ENCODE measurements at places on chromosomes 16 and 17. TPM values are rescaled to one million over a fixed set of nuclear protein-coding genes. Genes with fewer than 3 reads are reported as not detected.

DNA sequence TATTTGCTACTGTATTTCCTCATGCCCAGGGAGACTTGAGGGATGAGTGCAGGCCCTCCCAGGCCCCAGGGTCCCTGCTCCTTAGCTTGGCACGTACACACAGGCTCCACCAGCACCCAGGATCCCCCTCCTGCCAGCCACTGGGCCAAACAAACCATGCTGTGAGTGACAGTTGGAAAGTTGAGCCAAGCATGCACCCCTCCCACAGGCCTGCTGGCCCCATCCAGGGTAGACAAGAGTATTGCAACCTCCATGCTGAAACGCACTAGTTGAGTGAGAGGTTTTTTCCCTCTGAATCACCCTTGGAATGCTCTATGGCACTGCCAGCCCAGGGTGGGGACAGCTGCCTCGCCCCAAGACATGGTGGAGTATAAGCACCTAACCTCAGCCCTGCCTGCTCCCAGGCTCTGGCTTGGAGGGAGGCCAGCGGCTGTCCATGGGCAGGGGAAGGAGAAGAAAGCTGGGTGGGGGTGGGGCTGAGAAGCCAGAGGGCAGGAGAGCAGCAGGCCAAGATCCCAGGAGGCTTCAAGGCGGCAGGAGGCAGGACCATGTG, 49.6 kb downstream of the PITPNM3 start:
- DNase-seq, result no peak

- DNase-seq, result no peak
These were observed 145.7 kb upstream of the IRX3 start for GRCh38 chr16:54431997-54432896.

DNA sequence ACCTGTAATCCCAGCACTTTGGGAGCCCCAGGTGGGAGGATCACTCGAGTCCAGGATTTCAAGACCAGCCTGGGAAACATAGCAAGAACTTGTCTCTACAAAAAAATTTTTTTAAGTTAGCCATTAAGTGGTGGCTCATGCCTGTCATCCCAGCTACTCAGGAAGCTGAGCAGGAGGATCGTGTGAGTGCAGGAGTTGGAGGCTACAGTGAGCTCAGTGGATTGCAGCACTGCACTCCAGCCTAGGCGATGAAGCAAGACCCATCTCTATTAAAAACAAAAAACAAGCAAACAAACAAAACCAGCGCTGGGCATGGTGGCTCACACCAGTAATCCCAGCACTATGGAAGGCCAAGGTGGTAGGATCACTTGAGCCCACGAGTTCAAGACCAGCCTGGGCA, 38.0 kb downstream of the HEATR3 start:
- no peak for DNase-seq

DNA sequence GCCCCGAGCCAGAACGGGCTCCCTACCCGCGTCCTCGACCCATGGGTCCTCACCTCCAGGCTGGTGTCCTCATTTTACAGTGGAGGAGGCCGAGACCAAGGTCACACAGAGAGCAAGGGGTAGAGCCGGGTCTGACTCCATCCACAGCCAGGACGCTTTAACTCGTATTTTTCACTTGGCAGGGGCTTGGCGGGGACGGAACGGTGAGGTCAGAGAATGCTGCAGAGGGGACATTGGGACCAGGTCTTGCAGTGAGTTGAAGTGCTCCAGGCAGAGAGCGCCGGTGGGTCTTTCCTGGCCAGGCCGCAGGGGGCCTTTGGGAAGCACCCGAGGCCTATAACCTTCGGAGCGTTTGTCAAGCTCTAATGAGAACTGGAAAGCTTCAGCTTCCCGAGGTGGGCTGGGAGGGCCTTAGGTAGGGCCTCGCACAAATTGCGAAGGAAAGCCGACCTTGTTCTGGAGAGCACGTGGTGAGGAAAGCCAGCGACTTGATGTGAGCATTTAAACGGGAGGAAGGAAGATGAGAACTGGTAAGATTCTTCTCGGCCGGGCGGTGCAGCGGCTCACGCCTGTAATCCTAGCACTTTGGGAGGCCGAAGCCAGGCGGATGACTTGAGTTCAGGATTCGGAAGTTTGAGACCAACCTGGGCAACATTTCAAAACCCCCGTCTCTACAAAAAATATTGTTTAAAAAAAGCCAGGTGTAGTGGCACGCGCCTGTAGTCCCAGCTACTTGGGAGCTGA, 908 bp upstream of the CLUH start:
- DNase-seq, result no peak

ITGA3 gene
- total RNA-seq, result 86.3 TPM

DNA sequence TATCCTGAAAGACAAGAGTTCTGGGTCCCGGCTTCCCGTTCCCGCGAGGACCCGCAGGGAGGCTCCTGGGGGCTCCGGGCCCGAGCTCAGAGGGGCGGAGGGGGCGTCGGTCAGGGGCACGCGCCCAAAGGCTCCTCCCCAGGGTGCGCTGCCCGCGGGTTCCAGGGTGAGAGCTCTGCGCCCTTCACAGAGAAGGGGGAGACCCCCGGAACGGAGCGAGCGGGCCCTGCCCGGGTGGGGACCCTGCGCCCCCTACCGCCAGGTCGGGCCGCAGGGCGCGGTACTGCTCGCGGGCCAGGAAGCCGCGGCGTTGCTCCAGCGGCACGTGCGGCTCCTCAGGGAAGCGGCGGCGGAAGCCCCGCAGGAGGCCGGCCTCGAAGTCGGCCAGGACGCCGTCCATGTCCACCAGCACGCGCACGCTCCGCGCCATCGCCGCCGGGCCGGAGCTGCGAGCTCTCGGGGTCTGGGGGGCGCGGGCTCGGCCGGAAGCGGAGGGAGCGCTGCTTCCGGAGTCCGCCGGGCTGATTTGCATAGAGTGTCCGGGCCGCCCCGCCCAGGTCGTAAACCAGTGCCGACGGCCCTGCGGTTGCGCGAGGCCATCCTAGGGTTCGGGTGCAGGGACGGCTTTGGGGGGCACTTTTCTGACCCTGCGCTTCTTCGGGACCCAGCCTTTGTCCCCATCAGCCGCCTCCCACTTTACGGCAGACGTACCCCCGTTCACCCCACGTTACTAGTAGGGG, at the start of gene NT5C:
TSS of gene NT5C (minus strand) at position 465 of the 740 bp plus-strand sequence. CDS start at position 430, 35 bp downstream.
- no peak for DNase-seq

ARL5C gene
- total RNA-seq, result not detected

- DNase-seq, result no peak
These were observed 92.0 kb upstream of the CCL2 start for GRCh38 chr17:34163123-34163522.

CA4 gene
- 0.45 TPM for total RNA-seq

DNA sequence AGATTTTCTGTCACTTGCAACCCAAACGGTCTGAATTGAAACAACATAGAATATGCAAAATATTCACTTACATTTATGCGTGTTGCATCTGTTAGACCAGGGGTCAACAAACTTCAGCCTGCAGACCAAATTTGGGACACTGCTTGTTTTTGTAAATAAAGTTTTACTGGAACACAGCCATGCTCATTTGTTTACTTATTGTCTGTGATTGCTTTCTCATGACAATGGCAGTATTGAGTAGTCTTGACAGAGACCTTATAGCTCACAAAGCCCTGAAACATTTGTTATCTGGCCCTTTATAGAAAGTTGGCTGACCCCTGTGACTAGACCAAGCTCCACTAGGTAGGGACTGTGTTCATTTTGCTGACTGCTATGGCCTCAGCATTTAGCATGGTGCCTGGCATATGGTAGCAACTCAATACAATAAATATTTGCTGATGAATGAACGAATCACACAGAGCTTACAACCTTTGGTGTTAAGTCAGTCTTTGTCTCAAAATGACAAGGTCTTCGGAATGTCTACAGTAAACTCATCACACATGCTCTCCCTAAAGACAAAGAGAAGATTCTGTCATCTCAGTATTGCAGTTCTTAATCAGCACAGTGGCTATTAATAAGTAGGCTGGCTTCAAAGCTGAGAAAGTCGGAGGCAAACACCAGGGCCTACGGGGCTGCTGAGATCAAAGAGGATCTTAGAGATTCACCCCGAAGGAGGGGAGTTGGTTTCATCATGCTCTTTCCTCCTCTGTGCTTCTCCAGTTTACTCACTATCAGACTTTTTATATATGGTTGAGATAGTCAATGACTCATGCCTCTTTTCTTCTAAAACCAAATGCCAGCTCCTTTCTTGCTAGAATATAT, 95.2 kb upstream of the AXIN2 start:
- DNase-seq, result no peak

GRCh38 chr17:20989991-20990855, 52.6 kb downstream of the USP22 start:
- no peak for DNase-seq

GRCh38 chr16:69013991-69014390, 91.5 kb upstream of the HAS3 start:
- DNase-seq, result no peak

- DNase-seq, result no peak
These were observed 51.8 kb upstream of the KDM6B start for GRCh38 chr17:7782240-7782639.

- no peak for DNase-seq
These were observed 10.7 kb downstream of the FSCN2 start for GRCh38 chr17:81538651-81539570.

DNA sequence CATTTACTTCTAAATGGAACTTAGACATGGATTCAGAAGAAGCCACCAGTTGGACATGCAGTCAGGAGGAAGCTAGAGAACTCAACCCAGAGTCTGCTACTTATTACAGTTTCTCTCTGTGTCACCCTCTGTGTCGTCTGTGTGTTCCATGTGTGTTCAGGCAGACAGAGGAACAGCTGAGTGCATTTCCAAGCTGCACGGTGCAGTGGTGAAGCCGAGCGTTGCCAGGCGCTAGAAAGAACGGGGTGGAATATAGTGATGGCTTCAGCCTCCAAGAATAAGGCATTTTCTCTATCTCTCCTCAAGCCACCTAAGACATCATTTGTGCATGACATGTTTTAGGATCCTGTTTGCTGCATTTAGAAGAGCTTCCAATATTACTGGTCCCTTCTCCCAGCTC, 101.1 kb upstream of the CCL2 start:
- DNase-seq, result no peak

DNA sequence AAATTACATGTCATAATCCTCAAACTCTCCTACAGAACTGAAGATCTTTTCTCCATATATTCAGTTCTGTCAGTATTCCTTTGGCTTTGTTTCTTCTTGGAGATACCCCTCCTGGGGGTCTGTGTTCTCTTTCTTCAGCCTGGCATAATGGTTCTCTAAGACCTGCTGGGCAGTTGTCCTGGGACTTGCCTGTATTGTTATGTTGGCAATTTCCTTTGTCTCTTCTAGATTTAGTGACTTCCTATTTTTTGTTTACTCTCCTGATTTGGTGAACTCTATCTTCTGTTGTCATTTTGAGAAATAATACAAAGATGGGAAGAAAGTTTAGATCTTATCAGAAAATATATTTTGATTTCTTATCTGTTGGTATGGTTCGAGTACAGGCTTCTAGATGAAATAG, 127.8 kb downstream of the GOSR1 start:
- DNase-seq, result no peak

GRCh38 chr16:88785106-88785924, at the start of gene PIEZO1:
PIEZO1 (minus strand) TSS chr16:88785220; CDS start chr16:88784964, 256 bp downstream.
- DNase-seq, result no peak

TMIGD1 gene
- total RNA-seq, result not detected

DNA sequence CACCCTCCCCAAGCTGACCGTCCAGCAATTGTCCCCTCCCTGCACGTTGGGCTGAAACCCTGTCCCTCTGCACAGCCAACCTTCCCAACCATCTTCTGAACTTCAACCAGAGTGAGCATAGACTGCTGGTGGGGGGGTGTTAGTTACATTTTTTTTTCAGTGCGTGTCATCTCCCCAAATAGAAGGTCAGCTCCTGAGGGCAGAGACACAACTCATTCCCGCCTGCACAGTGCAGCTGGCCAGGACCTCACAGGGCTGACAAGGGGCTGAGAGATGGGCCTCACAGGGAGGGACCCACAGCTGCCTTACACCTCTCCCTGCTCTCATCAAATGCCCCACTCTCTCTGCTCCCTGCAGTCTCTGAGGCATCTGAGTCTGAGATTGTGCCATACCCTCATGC, 8.4 kb downstream of the SRL start:
- no peak for DNase-seq

ZC3H7A gene
- 34.1 TPM for total RNA-seq

GRCh38 chr16:56684926-56685590, 2.8 kb downstream of the MT1X start:
- no peak for DNase-seq

GRCh38 chr16:89360760-89361435, 129.5 kb downstream of the ANKRD11 start:
- no peak for DNase-seq

SLX1A gene
- 43.8 TPM for total RNA-seq

SYNGR3 gene
- 1.0 TPM for total RNA-seq

DNA sequence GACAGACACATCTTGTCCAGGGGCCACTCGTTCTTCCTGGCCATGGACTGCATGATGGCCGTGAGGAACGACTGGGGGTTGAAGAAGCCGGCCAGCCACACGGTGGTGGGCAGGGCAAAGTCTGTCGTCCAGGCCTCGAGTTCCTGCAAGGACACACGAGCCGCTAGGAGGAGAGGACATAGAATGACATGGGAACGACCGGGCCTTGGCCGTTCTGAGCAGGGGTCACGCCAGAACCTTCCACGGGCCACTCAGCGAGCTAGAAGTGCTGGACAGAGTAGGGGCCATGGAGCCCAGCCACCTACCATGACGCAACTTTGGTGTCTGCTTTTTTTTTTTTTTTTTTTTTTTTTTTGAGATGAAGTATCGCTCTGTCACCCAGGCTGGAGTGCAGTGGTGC, 47.0 kb downstream of the PGS1 start:
- DNase-seq, result no peak

GRCh38 chr17:65634533-65634932, 73.1 kb upstream of the AXIN2 start:
- DNase-seq, result no peak

GPT2 gene
- total RNA-seq, result 113 TPM

- no peak for DNase-seq
These were observed 23.6 kb downstream of the SPPL2C start for GRCh38 chr17:45868276-45868675.

ABCA9 gene
- 6.0 TPM for total RNA-seq

- DNase-seq, result no peak
These were observed 204.5 kb upstream of the ZFHX3 start for GRCh38 chr16:73252446-73252845.

MPDU1 gene
- 115 TPM for total RNA-seq

GRCh38 chr17:75289832-75290337, 652 bp upstream of the SLC25A19 start:
- DNase-seq, result no peak

SNX20 gene
- 0.75 TPM for total RNA-seq

GRCh38 chr16:12587170-12587569, 216.5 kb downstream of the CPPED1 start:
- DNase-seq, result no peak

- DNase-seq, result no peak
These were observed 19.9 kb upstream of the PLLP start for GRCh38 chr16:57304169-57305061.

DNA sequence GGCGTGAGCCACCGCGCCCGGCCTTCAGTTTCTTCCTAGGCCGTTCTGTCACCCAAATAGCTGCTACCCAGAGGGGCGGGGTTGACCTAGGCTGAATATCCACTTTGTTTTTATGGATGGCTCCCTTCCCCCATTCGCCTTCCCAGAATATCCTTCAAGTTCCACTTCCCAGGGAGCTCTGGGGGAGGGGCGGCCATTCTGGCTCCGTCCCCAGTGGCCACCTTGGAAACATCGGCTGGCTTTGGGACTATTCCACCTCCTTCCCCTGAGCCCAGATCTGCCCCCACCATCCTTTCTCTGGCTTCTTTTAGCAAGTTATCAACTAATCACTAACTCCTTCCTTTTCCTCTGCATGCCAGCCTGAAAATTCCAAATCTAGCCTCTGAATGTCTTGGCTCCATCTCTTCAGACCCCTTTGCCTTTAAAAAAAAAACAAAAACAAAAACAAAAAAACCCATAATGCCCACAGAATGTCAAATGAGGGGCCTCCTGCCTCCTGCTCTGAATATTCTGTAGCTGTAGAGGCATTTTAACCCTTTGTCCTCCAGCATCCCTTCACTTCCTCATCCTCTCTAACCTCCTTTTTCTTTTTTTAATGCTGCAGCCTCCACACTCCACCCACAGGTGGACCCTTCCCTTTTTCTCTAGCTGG, 6.4 kb downstream of the ATP1B2 start:
- DNase-seq, result no peak
